ENCODE measurements at places on chromosomes 16 and 17.

DNA sequence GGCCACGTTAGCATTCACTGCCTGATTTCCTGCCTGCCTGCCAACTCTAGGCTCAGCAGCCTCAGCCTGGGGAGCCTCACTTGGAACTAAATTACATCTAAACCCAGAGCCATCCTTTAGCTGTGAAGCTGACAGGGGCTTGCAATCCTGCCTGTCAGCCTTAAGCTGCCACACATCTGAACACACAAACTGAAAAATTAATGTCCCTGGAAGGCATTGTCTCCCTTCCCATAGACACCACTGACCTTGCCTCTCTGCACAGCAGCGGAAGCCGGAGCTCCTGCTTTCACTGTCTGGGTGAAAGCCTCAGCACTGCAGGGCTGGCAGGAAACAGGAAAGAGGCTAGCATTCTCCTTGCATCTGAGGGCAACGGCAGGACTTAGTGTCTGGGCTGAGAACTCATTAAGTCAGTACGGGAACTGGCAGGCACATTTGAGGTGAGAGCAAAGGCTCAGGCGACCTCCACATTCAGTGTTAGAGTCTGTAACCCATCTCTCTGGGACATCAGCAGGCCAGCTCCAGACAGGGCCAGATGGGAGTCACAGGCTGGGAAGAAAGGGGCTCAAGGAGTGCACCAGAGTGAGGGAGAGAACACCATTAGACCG is 452.4 kb upstream of the C16orf82 start:
- no peak for DNase-seq

DNA sequence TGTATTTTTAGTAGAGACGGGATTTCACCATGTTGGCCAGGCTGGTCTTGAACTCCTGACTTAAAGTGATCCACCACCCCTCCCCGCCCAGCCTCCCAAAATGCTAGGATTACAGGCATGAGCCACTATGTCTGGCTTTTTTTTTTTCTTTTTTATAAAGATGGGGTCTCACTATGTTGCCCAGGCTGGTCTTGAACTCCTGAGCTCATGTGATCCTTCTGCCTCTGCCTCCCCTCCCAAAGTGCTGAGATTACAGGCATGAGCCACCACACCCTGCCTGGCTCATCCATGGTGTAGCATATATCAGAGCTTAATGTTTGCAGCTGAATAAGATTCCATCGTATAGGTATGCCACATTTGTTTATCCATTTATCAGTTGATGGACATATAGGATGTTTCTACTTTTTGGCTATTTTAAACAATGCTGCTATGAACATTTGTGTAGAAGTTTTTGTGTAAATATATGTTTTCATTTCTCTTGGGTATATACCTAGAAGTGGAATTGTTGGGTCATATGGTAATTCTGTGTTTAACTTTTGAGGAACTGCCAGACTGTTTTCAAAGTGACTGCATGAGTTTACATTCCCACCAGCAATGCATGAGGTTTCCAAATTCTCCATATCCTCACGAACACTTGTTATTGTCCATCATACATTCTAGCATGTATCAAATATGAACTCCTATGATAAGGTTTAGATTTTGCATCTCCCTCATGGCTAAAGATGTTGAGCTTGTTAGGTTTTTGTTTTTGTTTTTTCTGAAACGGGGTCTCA is 55.7 kb upstream of the HAS3 start:
- no peak for DNase-seq

- DNase-seq, result peak; percentile 76
Observed at GRCh38 chr17:29807520-29808361, 122.3 kb downstream of the SSH2 start.

DNA sequence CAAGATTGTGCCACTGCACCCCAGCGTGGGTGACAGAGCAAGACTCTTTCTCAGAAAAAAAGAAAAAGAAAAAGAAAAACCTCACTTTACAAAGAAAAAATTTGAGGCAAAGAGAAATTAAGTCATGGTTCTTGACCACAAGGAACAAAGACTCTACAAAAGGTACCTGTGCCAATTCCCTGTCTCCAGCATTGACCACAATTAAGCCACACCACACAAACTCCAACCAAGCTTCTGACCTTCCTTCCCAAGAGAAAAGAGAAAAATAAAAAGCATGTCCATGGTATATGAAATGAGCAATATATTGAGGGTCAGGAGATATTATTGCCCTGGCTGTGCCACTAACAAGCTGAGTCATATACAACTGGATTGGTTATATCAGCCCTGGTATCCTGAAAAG is 146.3 kb upstream of the NOG start:
- no peak for DNase-seq

DNA sequence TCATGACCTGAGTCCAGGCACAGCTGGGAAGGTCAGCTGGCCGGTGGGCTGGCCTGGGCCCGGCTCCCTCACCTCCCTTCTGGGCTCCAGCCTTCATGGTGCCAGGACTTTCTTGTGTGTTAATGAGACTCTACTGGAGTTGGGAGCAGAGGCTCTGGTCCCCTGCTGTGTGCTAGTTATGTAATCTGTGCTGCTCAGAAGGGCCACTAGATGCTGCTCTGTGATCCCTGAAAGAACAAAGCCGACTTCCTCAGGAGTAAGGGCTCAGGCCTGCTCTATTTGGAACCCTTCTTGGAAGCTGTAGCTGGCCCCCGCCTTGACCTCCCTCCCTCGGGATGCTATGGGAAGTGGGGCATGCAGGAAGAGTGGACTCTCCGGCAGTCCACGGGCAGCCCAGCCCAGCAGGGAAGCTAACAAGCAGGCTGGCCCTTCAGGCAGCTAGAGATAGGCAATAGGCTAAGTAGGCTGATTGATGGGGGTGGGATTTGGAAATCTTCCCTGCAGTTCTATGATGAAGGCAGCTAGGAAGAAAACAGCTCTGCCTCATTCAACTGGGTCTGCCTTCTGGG is 3.3 kb upstream of the CDK5R1 start:
- no peak for DNase-seq

GRCh38 chr17:31497994-31498826 is 106.7 kb downstream of the RAB11FIP4 start:
- no peak for DNase-seq

GRCh38 chr17:71458322-71458721 is 662.5 kb upstream of the SOX9 start:
- DNase-seq, result no peak

GRCh38 chr17:56540836-56541235 is 52.7 kb upstream of the NOG start:
- DNase-seq, result no peak

GRCh38 chr17:80491478-80492342 is 15.3 kb upstream of the NPTX1 start:
- DNase-seq, result no peak

DNA sequence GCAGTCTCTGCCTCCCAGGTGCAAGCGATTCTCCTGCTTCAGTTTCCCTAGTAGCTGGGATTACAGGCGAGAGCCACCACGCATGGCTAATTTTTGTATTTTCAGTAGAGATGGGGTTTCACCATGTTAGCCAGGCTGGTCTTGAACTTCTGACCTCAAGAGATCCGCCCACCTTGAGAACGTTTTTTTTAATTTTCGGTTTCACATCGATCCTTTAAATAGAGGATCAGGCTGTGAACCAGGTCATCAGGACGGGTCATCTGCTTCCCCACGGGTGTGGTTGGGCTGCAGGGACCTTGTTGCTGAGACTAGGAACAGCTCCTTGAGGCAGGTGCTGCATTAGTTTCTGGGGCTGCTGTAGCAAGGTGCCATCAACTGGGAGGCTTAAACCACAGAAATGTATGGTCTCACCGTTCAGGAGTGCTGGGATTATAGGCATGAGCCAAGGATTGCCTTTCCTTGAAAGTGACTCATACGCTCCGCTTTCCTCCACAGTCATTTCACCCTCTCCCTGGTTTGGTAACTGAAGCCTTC is 7.9 kb upstream of the NAGPA start:
- no peak for DNase-seq

- DNase-seq, result no peak
Observed at GRCh38 chr17:41959336-41960095, 7.1 kb upstream of the CNP start.

DNA sequence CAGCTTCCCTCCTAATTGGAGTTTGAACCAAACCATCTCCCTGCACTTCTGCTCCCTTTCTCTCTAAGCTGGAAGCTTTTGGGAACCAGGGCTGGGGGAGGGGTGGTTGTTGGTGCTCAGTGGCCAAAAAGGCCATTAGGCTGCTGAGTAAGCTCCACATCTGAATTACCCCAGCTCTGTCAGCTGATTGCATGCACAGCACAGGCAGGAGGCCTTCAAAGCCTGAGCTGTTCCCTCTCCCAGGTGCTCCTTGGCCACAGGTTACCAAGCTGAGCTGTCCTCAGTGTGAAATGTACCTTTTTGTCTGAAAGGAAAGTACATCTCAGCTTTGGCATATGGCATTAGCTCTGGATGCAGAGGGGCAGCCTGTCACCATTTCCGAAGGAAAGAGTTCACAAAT is 6.2 kb upstream of the TBKBP1 start:
- no peak for DNase-seq

GRCh38 chr17:61479493-61480413 is 27.5 kb downstream of the TBX4 start:
- no peak for DNase-seq

DNA sequence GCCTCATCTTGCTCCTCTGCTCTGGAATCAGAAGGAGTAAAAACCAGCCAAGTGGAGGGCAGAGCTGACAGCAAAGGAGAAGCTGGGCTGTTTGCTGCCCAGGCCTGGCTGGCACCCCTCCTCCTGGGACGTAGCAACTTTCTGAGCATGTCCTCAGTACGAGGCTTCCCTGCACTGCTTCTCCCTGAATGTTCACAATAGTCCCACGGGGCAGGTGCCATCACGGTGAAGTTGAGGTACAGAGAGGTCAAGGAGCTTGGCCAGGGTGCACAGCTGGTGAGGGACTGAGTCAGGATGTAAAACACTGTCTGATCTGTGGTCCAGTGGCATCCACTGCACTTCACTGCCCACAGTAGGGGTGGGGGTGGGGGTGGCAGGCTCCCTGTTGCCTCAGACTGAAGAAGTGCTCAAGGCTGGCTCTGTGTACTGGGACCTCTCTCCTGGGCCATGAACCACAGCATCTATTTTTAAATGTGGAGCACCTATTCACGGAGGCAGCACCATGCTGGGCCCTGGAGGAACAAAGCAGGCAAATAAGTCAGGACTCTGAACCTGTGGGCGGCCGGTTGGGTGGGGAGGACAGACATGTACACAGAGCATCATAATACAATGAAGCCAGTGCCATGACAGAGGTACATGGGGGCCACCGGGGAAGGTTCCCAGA is 369.5 kb downstream of the SEC14L1 start:
- no peak for DNase-seq

GRCh38 chr16:53642094-53642493 is 61.6 kb downstream of the RPGRIP1L start:
- no peak for DNase-seq

DNA sequence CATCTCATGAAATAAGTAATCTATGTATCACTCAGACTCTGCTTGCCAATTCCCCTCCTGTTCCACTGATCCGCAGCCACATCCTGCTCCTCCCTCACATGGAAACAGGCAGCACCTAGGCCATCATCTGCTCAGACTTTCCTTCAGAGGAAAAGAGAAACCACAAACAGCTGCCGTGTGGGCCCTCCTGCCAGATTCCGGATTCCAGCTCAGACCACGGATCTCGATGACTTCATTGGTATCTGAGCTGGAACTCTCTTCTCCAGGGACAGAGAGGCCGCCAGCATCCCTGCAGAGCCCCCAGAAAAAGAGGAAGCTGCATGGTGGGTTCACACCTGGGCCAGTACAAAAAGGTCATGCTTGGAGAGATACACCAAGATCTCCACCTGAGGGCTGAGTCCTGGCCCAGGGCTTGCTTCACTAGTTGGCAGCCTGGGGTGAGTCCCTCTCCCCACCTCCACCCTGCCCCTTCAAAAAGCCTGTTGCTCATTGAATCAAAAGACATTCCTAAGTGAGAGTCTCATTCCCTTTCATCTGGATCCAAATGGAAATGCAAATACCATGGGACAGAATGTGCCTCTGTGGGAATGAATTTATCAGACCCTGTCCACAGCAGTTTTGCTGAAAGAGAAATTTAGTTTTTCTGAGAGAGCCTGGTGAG is 47.2 kb downstream of the HOXB1 start:
- peak; percentile 60 for DNase-seq

- DNase-seq, result no peak
Observed at GRCh38 chr16:9860876-9861275, 321.4 kb downstream of the GRIN2A start.

- DNase-seq, result no peak
Observed at GRCh38 chr17:78133179-78133951, 2.8 kb downstream of the TMC8 start.

DNA sequence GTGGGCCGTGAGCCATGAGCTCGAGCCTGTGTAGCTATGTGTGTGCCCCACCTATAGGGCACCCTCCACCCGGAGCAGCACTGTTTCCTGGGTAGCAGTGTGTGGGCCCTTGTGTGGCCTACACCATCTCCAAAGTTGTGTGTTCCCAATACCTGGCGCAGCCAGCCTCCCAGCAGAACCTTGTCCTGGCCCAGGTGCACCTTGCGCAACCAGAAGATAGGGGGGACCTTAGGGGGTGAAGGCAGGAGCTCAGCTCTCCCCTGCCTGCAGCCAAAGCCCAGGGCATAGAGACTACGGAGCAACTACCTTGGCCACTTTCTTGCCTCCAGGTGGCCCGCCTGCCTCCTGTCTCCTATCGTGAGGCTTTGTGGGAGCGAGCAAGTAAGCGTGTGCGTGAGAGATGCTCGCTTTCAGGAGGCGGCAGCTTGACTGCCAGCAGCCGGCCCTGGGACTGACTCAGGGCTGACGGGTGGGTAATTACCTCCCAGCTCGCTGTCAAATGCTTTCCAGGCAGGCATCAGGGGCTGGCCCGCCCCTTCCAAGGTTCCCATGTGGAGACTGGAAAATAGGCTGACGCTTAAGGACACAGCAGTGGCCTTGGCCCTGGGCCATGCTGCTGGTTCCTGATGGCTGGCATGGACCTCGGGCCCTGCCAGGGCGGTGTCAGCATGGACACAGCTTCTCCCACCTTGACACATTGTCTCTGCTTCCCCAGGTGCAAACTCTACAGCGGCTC is 19.0 kb downstream of the TRAF7 start:
- no peak for DNase-seq

DNA sequence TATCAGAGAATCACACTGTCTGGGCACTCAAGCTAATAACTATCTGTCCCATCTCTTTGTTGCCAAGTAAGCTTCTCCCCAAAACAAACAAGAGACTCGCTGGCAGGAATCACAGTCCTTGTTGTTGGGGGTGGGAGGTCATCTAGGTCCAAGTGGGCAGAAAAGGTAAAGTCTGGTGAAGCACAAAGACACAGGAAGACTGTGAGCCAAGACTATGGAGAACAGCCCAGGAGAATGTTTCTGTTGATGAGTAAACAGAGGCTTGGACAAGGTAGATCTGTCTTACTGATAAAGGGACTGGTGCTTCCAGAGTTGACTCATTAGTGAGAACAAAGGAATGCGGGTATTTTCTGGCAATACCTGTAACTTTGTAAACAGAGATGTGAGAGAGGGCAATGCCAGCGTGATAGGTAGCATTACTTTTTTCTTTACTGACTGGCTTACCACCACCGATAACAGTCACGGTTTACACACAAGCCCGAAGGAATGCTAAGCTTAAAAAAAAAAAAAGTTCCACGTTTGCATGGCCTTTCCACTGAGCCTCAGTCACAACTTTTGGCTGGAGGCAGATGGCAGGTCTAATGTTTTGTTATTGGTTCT is 11.5 kb upstream of the MMD start:
- no peak for DNase-seq

- no peak for DNase-seq
Observed at GRCh38 chr16:16905850-16906249, 526.9 kb downstream of the NPIPA7 start.

All from activated CD4-positive, alpha-beta T cell treated with anti-CD3 and anti-CD28 coated beads for 48 hours (primary cell).